ENCODE measurements at places on chromosomes 13 and 19.

- no peak for DNase-seq
Measured at GRCh38 chr13:26897706-26898550, 137.3 kb upstream of the GPR12 start.

GRCh38 chr13:52738719-52739467, 727 bp downstream of the CNMD start:
- DNase-seq: no peak

DNA sequence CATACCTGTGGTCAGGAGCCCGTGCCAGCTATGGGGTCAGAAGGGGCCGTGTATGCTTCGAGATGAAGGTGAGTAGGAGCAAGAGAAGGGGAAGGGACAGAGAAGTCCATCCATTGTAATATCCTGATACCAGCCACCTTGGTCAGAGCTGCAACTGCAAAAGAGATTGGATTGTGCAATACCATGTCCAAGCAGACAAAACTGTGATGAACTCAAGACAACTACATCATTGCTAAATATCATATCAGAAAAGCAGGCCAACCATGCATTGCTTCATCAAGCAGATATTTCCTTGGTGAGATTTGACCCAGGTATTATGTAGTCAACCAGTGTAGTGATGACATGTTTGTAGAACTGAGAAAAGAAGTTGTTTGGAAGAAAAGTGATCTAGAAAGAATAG, 12.1 kb downstream of the HNRNPUL1 start:
- no peak for DNase-seq

DNA sequence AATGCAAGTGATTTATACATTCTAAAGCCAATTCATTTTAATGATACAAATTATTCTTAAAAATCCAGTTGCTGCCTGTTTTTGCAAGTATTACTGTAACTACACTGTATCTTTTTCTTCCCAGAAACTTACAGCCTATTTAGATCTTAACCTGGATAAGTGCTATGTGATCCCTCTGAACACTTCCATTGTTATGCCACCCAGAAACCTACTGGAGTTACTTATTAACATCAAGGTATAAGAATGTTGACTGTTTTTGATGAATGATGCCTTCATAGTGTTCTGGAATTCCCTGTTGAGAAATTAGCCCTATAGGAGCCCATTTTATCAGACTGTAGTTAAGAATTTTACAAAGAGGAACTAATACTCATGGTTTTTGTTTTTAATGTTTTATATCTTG, 25.0 kb downstream of the ITM2B start:
- DNase-seq: no peak

DNA sequence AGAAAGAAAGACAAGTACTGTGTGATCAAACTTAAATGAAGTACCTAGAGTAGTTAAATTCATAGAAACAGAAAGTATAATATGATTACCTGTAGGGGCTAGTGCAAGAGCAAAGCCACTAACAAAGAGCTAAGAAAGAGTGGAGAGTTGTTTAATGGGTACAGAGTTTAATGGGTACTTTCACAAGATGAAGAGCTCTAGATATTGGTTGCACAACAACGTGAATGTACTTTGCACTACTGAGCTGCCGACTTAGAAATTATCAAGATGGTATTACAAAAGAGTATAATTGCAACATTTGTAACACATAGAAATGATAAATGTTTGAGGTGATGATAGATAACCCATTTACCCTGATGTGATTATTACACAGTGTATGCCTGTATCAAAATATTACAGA, 140.3 kb upstream of the GPC6 start:
- DNase-seq: no peak

DNA sequence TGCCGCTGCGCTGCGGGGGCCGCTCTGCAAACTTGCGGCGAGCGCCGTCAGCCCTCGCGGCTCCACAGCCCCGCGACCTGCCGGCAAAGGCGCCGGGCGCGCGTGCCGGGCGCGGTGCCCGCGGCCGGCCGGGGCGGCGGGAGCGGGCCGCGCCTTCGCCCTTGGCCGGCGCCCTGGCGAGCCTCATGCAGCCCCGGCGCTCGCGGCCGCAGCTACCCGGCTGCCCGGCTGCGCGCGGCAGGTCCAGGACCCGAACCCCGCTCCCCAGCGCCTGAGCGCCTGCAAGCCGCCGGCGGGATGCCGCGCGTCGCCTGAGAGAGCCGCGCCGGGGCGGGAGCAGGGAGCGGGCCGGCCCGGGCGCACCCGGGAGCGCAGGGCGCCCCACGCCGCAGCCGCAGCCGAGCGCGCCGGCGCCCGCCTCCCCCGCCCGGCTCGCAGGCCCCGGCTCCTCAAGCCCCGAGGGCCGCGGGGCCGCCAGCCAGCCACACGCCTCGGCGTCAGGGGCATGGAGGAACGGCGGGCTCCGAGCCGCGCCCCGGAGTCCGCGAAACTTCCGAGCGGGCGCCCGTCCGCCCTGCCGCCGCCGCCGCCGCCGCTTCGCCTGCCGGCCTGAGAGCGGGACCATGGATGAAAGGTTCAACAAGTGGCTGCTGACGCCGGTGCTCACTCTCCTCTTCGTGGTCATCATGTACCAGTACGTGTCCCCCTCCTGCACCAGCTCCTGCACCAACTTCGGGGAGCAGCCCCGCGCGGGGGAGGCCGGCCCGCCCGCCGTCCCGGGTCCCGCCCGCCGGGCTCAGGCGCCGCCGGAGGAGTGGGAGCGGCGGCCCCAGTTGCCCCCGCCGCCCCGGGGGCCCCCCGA, 564 bp downstream of the HS6ST3 start:
- DNase-seq: peak; percentile 28

DNA sequence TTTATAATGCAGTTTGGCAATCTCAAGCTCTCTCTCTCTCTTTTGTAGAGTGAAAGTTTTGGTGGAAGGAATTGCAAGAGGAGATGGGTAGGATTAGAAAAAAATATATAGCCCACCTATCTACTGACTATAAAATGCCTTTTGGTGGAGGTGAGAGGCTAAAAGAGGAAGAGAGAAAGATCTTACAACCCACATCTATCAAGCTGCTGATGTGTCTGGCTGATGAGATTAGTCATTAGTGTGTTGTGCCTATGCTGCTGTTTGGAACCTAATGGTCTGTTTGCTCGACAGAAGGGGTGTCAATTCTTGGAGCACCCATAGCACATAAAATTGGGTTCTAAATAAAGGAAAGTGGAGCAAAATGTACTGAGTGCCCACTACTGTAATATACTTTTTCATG, 411.0 kb downstream of the HS6ST3 start:
- DNase-seq: no peak

DNA sequence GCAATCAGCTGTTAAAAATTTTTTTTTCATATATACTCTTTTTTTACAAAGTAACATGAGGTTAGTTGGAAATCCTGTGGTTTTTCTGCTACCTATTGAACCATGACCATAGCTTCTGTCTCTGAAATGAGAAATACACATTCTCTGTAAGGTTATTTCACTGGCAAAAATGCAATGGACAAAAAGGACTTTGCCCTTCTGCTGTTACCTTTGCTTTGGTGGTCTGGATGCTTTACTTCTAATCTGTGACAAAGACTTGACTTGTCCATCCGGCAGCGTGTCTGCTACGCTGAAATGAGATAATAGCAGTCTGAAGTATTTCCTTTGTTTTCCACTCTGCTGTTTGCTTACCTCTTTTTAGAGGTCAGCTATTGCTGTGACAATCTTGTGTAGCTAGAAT, 412.8 kb downstream of the SLITRK6 start:
- DNase-seq: peak; percentile 17

- no peak for DNase-seq
Measured at GRCh38 chr13:111929036-111929616, 137.8 kb upstream of the SOX1 start.

DNA sequence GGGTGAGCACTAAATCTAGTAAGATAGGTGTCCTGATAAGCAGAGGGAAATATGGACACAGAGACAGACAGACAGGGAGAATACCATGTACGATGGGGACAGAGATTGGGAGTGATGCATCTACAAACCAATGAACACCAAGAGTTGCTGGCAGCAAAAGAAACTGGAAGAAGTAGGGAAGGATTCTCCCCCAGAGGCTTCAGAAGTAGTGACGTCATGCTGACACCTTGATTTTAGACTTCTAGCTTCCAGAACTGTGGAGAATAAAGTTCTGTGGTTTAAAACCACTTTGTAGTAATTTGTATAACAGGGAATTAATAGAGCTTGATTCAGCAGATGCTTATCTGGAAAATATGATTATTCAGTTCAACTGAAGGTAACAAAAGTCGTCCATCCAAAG, 66.1 kb downstream of the SLC10A2 start:
- DNase-seq: no peak

DNA sequence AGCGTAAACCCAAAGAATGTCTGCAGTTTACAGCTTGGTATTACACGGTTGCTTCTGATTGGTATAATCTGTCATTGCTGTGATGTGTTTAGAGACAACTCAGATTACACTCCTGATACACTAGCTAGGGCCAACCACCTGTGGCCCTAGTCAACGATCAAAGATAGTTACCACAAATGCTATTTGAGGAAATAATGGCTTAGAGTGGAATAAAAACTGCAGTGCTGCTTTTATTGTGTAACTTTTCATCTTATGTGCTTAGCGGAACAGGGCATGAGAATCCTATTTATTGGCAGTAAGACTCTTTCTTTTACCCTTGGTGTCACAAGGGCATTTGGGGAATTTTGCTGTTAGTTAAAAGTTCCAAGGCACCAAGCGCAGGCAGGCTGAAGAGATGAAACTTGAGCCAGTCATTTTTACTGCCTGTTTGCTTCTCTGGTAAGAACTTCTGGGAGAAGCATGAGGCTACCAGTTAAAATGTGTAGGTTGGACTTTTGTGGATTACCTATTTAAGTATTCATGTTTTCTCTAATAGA, 363.3 kb downstream of the KCNRG start:
- peak; percentile 7 for DNase-seq

GRCh38 chr19:1366899-1367870, 16.5 kb upstream of the NDUFS7 start:
- no peak for DNase-seq

DNA sequence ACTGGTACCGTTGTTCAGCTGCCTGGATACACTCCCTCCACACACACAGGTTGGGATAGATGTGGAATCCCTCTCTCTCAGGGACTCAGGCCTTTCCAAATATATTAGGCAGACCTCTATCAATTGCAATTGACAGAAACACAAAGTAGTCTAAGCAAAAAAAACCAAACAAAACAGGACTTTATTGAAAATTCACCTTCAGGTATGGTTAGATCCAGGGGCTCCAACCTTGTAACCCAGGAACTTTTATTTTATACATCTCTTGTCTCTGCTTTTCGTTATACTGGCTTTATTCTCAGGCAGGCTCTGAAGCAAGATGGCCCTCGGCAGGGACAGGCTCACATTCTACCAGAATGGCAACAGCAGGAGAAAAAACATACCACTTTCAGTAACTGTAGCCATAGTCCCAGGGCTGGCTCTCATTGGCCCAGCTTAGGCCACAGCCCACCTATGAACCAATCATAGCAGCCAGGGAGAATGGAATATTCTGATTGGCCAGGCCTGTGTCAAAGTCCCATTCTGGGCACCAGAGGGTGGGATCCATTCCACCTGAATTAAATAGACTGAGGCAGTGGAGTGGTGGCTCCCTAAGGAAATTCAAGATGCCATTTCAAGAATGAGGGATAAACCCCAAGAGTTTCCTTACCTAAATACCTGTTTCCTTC, 13.1 kb upstream of the CEACAM19 start:
- DNase-seq: no peak

Data from NCI-H524 (cell line).